Activated CD4-positive, alpha-beta T cell treated with anti-CD3 and anti-CD28 coated beads, Interleukin-2, amount 50 U/mL, for 24 hours (primary cell): ENCODE measurements at places on chromosomes 5 and 9.

DNA sequence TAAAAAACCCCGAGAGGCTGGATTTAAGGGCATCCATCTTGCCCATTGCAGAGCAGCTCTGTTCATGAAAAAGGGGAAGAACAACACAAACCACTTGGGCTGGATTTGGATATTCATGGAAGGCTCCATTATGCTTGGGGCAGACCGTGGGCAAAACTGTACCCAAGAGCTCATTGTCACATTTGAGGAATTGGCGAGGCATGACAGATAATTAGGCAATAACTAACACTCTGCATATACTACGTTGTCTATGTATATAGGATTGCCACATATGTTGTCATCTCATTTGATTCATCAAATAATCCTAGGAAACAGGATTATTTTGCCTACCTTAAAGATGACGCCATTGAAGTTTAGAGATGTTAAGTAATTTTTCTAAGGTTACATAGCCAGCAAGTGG is 255.4 kb downstream of the SMARCA2 start:
- no peak for DNase-seq

- DNase-seq: no peak
Observed at GRCh38 chr5:141351591-141351990, 1.7 kb downstream of the PCDHGB1 start.

- DNase-seq: no peak
Observed at GRCh38 chr9:69580582-69581214, 91.5 kb downstream of the APBA1 start.

- DNase-seq: no peak
Observed at GRCh38 chr5:33968211-33969005, 16.1 kb downstream of the SLC45A2 start.

GRCh38 chr9:75505654-75506053 is 384.8 kb upstream of the PCSK5 start:
- no peak for DNase-seq

DNA sequence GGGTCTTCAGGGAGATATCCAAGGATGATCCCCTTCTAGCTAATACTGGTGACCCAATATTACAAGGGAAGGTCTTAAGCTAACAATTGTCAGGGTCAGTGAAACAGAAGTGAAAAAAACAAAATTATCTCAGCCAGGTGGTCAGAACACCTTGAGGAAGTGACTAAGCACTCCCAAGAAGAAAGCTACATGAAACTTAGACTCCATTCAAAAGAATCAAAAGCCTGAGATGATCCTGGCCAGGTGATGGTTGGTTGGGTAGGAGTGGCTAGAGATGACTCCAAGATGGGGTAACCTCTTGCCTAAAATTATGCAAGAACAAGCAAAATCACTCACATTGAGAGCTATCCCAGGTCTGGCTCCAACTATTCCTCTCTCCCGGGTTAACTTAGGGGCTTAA is 5.4 kb downstream of the VCP start:
- no peak for DNase-seq
